ENCODE measurements at places on chromosomes 6 and 20.

GRCh38 chr20:41030531-41031242 lies 2.1 kb downstream of the TOP1 start:
- DNase-seq: no peak

DNA sequence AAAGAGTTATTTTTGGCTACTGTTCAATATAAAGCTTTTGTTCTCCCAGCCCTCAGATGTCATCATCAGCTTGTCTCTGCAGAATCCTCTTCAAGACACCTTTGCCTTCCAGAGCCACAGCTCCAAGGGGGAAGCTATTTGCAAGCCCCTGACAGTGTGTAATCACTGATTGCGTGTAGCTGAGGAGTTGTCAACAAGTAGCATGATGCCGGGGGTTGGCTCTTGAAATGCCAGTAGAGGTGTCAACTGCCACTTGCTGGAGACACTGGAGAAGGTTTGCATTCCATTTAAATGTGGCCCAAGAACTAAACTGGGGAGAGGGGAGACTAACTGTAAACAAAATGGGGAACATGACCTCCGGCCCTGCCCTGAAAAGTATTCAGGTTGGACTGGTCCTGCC lies 44.3 kb upstream of the PDYN start:
- DNase-seq: no peak

GRCh38 chr6:11428895-11429294 lies 108.7 kb upstream of the TMEM170B start:
- no peak for DNase-seq

DNA sequence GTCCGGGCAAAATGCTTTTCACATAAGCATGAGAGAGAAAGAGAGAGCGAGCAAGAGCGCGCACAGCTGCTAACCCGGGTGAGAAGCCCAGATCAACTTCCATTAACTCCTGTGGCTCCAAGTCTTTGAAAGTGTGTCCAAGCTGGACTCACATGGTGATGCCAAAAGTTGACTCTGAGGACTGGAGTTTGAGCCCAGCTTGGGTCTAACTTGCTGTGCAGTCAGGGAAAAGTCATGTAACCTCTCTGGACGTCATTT lies 357.2 kb upstream of the SULF2 start:
- no peak for DNase-seq

GRCh38 chr6:66662196-66662595 lies 955.2 kb upstream of the EYS start:
- no peak for DNase-seq

GRCh38 chr6:24229696-24230405 lies 103.8 kb downstream of the NRSN1 start:
- no peak for DNase-seq

DNA sequence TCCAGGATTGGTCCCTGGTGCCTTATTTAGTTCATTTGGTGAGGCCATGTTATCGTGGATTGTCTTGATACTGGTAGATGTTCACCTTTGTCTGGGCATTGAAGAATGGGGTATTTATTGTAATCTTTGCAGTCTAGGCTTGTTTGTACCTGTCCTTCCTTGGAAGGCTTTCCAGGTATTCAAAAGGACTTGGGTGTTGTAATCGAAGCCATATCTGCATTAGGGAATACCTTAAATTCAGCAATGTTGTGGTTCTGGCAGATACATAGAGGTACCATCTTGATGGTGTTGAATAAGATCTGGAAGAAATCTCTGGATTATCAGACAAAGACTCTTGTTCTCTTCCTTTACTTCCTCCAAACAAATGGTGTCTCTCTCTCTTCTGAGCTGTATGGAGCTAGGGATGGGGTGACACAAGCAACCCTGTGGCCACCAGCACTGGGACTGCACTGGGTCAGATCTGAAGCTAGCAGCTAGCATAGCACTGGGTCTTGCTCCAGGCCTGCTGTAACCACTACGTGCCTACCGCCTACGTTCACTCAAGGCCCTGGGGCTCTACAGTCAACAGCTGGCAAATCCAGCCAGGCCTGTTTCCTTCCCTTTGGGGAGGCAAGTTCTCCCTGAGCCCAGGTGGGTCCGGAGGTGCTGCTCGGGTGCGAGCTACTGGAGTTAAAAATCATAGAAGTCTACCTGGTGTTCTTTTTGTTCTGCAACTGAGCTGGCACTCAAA lies 261.1 kb upstream of the CITED2 start:
- DNase-seq: no peak

- DNase-seq: no peak
Observed at GRCh38 chr6:161838306-161839035, 564.6 kb upstream of the AGPAT4 start.

GRCh38 chr6:28638787-28639430 lies 113.2 kb downstream of the GPX5 start:
- no peak for DNase-seq

DNA sequence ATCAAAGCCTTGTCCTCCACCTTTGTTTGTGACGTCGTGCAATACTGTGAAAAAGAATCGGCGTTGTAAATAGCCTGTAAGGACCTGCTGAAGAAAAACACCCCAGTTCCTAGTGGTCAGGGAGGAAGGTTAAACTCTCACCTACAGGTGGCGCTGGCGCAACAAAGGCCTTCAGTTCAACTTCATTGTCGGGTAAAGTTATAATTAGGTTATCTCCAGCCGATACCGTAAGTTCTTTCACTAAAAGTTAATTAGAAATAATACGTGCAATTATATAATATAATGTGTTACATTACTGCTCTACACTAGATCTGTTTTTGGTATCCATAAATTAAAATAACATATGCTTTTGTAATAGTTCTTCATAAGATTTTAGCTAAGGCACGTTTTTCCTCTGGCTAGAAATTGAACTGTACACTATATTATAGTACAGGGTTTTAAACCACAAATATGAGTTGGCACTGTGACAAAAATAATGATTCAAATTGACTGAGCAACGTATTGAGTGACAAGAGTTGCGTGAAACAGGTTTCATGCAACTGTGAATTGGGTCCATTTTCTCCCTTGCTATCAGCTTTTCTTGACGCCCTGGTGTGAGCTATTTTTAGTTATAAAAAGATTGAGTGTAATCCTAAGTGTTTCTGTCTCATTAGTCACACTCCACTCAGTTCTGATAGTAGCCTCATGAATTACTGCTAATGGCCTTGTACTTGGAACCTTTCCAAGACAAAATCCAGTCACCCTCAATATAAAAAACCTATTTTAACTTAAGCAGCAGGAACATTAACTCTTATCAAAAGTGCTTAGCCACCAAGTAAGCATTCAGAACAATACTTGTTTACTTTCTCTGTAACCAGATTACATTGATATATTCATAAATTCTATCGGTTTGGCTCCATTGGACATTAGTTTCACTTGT lies 62.3 kb downstream of the KIAA0319 start:
- DNase-seq: peak; percentile 68

DNA sequence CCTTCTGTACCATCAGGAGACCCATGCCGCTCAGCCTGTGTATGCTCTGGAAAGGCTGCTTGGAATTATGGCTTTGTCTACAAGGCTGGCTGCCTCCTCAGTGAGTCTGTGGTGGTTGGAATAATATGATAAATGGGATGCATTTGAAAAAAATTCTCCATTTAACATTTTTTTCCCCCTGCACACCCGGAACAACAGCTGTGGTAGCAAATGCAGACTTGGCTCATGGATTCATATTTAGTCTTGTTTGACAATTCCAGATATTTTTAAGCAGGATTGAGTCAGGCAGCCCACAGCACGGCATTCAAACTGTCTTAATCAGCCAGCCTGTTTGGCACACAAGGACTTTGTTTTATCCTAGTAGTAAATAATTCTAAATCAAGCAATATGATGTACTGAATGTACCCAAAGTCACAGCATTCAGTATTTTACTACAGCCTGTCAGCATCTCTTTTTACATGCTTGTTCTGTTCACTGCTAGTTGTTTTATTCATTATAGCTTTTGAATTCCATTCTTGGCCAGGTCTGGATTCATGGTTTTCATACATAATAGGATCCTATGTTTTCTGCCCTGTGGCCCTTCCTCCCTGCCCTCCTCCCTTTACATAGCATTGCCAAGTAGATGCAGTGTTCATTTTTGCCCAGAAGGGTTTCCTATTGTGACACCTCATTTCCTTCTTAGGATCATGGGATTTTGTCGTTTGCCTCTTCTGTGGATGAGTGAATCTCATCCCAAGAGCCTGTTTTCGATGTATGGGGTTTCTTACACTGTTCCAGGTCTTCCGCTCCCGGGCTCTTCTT lies 68.1 kb downstream of the LRRC1 start:
- DNase-seq: no peak

DNA sequence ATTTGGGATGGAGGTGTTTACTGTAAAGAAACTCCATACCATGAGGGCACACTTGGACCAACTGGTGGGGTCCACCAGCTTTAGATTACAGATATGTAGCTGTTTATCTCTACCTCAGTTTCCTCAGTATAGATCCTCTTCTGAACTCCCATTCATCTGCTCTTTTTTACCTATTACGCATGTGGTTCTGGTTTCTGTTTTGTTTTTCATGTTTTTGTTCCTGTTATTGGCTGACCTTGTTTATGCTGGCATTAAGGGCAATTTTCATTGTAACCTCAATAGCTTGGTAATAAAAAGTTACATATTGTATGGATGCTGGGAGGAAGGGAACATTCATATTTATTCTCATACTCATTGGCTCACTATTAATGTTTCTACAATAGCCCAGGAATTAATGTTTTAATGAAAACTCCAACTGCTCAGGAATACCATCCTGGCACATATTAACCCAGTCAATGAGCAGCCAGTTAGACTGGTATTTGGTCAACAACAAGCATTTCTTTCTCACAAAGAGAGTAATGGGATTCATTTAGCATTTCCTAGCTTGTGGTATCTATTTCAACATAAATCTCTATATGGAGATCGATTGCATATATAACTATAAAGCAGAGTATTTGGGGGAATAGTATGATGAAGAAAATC lies 83.8 kb upstream of the FAM184A start:
- DNase-seq: no peak

- no peak for DNase-seq
Observed at GRCh38 chr6:144739873-144740272, 454.7 kb downstream of the UTRN start.

DNA sequence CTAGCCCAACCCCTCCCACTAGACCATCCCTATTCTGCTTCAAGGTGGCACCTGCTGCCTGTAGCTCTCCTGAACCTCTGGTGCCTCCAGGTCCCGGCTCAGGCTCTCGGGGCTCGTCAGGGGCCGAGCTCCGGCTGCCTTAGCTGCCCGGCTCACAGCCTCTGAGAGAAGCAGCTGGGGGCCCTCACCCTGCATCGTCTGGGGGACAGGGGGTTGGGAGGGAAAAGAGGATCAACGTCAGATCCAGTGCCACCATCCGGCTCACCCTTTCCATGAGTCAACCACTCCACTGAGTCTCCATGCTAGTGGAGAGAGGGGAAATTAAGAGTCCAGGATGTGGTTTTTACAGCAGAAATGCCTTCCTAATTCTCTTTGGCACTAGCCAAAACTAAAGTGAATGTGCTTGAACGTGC lies 13.0 kb downstream of the BAG6 start:
- no peak for DNase-seq

DNA sequence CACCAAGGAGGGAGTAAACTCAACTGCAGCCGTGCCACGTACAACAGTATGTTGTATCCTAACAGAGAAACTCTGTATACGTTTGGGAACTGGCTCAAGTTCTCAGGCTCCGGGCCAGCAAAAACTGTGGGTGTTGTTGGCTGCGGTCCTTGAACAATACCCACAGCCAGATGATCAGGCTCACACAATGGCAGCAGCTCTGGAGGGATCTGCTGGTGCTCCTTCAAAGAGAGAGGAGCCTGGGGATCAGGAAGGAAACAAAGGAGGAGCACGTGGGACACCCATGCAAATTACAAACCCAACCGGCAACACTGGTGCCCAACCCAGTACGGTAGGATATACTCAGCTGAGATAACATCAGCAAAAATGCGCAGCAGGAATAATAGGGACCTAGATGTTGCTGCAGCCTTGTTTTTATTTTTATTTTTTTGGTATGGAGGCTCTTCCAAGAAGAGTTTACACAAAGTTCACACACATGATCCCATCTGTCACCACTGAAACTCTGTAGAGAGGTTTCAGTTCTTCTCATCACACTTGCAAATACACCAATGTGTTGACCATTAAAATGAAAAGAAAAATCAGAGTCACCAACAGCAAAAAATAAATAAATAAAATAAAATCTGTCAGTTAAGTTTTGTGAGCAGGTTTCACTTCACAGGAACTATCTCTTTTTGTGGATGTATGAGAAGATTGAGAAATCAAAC lies 41.2 kb upstream of the PDE10A start:
- no peak for DNase-seq

- no peak for DNase-seq
Observed at GRCh38 chr6:96836631-96837080, 621 bp downstream of the GPR63 start.

GRCh38 chr6:105935416-105935815 lies 150.7 kb upstream of the PRDM1 start:
- DNase-seq: no peak

DNA sequence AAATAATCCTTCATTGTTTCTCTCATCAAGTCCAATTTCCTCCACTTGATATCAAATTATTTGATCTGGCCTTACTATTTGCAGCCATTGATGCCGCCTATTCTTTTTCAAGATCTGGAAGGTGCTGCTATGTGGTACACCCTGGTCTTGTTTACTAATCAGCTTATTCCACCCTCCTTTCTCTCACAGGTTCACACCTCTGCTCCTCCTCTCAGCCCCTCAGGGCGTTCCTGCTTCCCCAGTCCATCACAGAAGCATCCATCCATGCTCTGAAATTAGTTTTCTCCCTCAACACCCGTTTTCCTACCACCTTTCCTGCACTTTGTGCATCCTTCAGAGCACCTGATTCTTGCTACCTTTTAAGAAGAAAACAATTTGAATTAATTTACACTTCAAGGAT lies 183.6 kb downstream of the EPHA7 start:
- DNase-seq: no peak

GRCh38 chr6:101212640-101213039 lies 180.9 kb upstream of the GRIK2 start:
- DNase-seq: no peak

- DNase-seq: no peak
Observed at GRCh38 chr20:46315311-46315710, 7.0 kb upstream of the CDH22 start.

GRCh38 chr20:48189181-48189580 lies 403.9 kb upstream of the SULF2 start:
- DNase-seq: no peak
